ENCODE measurements at places on chromosomes 5 and 9.

DNA sequence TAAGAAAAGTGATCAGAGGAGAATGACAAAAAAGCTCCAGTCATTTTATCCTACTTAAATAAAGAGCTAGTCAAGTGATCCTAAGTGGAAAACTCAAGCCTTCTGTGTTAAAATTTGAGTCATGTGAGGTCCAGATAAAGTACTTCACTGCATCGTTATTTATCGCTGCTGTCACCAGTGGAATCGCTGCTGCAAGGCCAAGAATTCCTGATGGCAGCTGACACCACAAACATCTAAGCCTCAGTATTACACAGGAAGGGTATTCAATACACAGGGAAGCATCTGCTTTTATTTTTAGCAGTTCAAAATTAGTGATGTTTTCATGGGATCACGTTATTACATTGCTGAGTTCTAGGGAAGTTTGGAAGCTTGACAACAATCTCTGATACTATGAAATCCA, 190.3 kb downstream of the GOLPH3 start:
- DNase-seq: no peak

GRCh38 chr9:20117986-20118385, 329.1 kb upstream of the SLC24A2 start:
- DNase-seq: no peak

GRCh38 chr5:8825139-8825757, 720.6 kb downstream of the SEMA5A start:
- DNase-seq: no peak

DNA sequence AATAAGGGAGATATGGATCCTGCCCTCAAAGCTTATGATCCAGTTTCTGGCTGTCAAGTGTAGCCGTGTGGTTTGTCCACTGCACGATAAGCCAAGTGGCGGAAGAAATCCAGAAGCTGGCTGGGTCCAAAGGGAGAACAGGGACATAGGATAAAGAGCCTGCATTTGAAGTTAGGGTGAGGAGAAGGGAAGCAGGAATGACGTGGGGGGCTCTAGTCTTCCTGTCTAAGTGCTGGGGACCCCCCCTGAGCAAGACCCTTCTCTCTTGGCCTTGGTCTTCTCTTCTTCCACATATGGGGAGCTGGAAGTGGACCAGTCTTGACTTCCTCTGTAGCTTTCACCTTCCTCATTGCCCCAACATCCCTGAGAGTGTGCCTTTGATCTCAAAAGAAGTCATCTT, 186.6 kb downstream of the FSTL4 start:
- no peak for DNase-seq

DNA sequence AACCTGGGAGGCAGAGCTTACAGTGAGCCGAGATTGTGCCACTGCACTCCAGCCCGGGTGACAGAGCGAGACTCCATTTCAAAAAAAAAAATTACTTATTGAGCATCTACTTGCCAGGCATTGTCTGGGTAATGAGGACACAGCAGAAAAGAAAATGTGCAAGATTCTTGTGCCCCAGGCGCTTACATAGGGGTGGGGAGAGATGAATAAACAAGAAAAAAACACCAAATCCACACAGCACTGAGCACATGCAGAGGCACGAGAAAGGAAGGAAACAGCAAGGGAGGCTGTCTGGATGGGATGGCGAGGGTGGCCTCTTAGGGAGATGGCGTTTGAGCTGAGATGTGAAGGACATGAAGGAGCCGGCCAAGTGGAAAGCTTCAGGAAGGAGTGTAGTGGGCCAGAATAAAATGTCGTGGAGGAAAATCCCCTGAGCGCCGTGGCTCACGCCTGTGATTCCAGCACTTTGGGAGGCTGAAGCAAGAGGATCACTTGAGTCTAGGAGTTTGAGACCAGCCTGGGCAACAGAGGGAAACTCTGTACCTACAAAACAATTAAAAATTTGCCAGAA, 13.9 kb downstream of the DYNC2I2 start:
- no peak for DNase-seq

- no peak for DNase-seq
Observed at GRCh38 chr5:32828492-32828891, 117.4 kb downstream of the NPR3 start.

DNA sequence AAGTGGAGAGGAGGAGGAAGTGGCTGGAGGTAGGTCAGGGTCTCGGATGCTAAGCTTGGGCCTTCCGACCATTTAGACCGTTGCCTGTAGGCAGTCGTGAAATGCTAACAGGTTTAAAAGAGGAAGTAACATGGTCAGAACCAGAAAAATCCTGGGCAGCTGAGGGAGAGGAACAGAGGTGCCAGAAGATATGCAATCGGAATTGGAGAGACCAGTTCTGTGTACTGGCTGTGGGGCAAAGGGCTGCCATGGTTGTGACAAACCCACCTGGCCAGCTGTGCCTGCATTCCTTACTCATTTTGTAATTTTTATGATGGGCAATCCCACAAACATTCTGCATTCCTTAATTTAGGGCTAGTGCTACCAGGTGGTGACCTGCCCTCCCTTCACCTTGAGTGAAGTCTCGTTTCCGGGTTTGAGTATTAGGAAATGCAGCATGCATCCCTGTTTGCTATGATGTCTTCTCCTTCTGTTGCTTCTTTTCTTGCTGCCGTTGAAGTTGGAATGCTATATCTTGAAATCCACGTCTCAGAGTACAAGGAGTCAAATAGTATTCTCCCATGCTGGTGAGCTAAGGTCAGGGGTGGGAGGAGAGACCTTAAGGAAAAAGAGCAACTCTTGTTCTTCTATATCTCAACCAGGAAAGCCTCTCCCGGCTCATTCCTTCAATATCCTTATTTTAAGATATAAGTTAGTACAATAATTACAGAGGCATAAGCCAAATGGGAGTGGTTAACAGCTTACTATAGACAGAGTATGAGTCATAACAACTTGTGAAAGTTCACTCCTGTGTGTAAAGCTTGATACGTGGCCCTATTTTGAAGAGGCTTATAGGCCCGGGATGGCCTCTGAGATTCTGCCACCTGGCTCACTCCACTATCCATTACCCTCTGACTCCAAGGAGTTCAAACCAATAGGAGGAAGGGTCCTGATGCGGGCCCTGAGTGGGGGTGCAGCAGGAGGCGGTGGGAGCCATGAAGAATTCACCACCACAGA, 37.0 kb downstream of the B4GALT1 start:
- DNase-seq: no peak

- no peak for DNase-seq
Observed at GRCh38 chr9:90914196-90914595, 112.6 kb downstream of the SYK start.

DNA sequence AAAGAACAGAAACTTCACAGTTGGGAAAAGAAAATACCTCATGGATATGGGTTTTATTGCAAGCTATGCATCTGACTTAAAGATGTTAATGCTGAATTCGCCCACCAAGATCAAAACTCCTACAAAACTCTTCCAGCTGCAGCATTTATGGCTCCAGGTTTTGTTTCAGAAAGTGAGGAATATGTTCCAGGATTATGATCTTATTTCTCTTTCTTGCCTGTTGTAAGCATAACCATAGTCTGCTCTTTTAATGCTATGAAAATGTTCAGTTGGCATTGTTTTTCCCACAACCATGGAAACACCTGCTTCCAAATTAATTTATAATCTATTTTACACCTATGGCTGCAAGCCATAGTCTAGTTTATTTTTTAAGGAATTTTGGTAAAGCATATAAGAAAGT, 34.9 kb upstream of the FST start:
- no peak for DNase-seq

DNA sequence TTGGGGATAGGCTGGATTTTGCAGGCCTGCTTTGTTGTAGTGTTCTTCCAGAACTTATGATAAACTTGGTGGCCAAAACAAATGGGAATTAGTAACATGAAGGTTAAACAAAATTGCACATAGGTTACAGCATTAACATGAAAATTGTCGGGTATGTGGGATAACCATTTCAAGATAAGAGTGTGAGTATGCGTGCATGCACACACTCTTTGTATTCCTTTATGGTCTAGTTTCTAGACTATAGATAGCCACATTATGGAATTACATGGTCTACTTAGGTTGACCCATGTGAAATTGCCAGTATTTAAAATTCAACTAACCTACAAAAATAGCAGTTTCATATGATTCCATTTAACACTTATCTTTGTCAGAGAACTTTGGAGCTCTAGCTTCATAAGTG, 1.4 kb downstream of the HMGCR start:
- DNase-seq: no peak

GRCh38 chr9:6090277-6091210, 75.1 kb upstream of the RANBP6 start:
- DNase-seq: no peak

- no peak for DNase-seq
Observed at GRCh38 chr9:20320921-20321320, 301.4 kb downstream of the MLLT3 start.

GRCh38 chr9:100375658-100376057, 22.9 kb upstream of the TEX10 start:
- DNase-seq: no peak

- DNase-seq: no peak
Observed at GRCh38 chr5:59190746-59191145, 607.9 kb downstream of the RAB3C start.

Measured in activated CD4-positive, CD25-positive, alpha-beta regulatory T cell (primary cell).